ENCODE measurements at places on chromosomes 5 and 9.

DNA sequence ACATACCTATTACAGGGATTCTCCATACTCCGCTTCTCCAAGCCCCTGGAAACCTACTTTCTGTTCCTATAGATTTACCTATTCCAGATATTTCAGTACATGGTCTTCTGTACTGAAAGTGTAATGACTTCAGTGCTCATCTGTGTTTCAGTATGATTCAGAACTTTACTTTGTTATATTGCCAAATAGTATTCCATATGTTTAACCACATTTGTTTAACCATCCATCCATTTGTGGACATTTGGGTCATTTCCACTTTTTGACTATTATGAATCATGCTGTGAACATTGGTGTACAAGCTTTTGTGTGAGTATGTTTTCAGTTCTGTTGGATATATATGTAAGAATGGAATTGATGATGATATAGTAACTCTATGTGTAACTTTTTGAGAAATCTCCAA is 188.9 kb downstream of the PDZD2 start:
- no peak for DNase-seq

DNA sequence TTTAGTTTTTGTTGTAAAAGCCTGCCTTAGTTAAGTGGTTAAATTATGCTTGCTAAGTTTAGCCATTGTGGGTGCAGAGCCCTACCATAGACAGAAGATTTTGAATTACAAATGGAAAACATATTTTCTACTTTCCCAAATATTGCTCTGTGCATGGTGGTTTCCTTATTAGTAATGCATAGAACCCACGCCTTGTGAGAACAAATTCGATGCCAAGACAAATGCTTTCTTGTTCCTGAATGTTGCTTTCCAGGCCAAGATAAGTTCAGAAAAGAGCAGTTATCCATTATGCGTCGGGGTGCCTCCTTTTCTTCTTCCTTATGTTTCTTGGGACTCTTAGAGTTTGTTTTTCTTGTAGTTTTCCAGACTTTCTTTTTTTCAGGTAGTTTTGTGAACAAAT is 31.0 kb upstream of the GARNL3 start:
- DNase-seq = no peak

- DNase-seq = no peak
These were observed 35.2 kb upstream of the PLEKHG4B start for GRCh38 chr5:56561-57290.

DNA sequence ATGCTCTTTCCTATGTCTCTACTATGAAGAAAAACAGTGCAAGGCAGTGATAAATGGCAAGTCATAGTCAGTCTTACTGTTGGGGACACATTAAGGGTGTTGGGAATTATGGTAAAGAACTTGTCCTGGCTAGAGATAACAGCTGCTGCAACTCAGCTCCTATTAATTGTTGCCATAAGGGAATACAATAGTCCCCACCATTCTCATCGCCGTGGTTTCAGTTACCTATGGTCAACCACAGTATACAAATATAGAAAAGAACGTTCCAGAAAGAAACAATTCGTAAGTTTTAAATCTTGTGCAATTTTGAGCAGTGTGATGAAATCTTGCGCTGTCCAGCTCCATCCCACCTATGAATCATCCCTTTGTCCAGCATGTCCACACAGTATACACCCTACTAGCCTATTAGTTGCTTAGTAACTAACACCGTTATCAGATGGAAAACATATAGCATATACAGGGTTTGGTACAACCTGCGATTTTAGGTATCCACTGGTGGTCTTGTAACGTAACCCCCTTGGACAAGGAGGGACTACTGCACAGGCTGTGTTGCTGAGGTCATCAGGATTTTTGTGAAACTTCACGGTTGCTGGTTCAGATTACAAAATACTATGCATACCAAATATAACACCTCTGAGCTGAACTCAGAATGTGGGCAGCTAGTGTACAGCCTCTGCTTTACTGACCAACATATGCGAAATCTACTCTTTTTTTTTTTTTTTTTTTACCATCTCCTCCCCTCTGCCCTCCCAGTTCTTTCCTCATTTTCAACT is 53.5 kb downstream of the ZFR start:
- DNase-seq = no peak

- peak; percentile 45 for DNase-seq
These were observed 32.7 kb downstream of the PRUNE2 start for GRCh38 chr9:76873056-76873792.

DNA sequence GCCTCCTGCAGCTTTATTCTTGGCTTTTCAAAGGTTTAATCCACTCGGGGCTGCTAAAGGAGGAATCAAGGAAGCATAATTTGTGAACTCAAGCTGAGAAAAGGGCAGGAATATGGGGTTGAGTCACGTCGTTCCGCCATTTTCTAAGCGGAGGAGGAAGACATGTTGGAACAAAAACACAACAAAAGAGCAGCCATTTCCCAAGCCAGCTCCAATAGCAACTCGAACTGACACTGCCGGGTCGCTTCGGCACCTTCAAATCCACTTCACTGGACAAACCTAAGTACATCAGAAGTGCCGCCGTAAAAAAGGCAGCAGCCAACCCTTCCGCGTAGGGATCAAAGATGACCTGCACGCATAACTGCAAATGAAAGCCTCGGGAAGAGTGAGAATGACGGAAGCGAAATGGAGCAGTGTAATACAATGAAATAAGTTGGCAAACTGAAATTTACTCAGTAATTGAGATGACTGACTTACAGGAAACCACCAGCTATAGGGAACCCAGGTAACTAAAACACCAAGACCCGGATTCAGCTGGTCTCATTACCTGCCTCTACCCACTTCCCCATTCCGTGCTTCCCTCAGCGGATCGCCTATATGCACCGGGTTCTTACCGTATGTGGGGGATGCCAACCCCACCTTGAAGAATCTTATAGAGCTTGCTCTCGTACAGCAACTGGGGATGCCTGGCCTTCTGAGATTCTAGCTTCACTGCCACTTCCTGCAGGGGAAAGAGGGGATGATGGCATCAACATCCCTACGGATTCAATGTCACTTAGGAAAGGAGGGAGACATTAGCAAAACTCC is 1.6 kb downstream of the CSNK1A1 start:
- no peak for DNase-seq

DNA sequence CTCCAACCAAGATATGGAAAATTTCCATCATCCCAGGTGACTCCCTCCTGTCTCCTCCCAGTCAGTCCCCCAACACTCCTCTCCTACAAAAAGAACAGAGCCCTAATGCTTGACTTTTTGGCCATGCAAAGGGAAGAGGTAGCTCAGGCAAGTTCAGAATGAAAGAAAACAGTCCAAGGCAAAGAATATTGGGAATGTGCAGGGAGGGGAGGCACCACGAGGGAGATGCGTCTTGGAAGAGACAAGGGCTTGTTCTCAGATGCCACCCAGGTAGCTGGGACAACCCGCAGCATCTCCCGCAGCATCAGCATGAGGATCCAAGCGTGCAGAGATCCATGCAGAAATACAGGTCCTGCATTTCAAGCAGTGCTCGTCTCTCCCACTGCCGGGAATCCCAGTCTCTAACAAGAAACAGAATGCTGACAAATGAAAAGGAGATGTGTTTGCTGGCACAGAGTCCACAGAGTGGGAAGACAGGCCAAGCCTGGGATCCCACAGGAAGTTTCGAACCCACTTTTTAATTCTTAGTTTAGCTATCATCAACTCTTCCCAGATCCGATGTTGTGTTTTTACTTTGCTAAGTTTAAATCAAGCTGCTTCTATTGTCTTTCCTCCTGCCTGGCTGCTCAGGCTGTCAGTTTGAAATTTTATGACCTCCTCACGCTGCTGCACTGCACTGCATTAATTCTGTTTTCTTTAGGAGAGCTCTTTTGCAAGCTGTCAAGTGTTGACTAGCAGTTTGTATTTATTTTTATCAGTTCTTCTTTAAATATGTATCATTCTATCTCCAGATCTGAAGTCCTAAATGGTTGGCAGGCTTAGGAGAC is 86.8 kb upstream of the OSMR start:
- no peak for DNase-seq

DNA sequence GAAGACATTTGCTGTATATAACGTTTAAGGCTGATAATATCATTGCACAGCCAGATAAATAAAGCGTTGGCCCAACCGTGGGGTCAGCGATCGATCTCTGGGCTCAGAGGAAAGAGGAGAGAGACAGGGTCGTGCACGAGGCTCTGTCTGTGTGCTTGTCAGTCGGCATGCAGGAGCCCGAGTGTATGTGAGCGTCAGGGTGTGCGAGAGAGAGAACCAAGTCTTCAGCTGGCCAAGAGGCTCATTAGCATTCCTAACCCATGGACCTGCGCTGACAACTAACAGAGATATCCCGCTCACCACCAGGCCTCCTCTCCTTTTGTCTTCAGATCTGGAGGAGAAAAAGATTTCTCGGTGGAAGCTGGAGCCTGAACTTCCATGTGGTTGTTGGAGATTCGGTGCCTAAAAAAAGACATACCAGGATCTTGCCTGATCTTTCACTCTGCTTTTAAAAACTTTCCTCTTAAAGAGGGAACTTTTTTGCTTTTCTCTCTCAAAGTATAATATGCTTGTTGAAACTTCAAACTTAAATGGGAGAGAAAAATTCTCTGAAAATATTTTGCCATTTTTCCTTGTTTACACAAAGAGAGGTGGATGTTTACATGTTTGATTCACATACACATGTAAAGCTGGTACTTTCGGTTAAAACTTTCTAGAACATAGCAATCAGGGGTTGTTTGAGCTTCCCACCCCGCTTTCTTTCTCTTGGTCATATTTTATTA is 16.5 kb downstream of the NR2F1 start:
- no peak for DNase-seq

DNA sequence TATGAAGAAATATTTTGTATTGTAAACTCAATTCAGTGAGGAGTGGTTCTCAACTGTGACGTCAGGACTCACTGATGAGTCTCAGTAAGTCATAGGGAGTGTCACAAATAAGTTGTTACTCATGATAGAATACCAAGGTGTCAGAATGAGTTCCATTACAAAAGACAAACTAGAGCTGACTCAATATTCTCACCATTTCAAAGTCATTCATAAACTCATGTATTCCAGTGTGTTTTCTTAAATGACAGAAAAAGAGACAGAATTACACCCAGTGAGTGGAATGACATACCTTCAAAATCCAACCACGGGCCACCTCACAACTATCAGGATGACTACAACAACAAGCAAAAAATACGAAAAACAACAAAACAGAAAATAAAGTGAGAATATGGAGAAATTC is 321.5 kb downstream of the ENC1 start:
- DNase-seq = no peak

DNA sequence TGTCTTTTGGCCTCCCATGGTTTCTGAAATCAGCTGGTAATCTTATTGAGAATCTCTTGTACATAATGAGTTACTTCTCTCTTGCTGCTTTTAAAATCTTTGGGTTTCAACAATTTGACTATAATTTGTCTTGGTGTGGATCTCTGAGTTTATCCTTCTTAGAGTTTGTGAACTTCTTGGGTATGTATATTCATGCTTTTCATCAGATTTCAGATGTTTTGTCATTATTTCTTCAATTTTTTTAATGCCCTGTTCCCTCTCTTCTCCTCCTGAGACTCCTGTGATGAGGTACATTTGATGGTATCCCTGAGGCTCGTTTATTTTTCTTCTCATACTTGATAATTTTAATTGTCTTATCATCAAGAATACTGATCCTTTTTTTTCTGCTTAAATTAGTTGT is 2.2 kb upstream of the CCL21 start:
- DNase-seq = no peak

DNA sequence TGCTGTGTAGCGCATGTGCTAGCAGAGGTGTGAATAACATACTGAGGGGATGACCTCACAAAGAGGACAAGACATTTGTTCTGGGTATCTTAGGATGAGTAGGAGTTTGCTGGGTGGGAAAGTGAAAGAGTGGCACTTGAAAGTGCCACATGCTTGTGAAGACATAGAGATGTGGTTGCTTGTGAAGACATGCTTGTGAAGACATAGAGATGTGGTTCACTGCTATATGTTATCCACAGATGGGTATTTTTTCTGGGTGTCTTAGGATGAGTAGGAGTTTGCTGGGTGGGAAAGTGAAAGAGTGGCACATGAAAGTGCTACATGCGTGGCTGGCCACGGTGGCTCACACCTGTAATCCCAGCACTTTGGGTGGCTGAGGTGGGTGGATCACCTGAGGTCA is 63.6 kb downstream of the MAST4 start:
- no peak for DNase-seq

GRCh38 chr9:31290731-31291130 is 1093.7 kb upstream of the ACO1 start:
- no peak for DNase-seq

DNA sequence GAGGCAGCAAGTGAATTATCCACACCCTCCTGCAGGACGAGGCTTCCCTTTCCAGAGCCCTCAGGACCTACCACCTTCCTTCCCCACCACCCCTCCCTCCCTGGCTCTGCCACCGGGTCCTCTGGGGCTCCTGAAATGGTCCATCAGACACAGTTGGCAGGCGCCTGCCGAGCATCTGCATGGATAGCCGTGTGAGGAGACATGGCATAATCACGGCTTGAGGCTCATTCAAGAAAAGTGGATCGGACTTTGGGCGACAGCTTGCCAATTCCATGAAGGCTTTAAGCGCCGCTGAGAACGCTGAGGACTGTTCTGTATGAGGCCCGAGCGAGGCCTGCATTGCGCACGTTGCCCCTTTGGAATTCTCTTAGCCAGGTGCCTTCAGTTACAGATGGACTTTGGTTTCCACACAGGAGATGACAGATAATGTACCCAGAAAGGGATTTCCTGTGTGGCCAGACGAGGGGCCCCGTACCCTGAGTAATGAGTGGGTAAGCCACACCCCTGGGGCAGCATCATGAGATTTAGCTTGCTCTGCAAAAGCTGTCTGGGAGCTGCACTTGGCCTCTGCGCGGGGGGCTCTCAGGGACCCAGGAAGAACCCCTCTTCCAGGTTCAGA is 179.8 kb downstream of the OLFM1 start:
- DNase-seq = no peak

DNA sequence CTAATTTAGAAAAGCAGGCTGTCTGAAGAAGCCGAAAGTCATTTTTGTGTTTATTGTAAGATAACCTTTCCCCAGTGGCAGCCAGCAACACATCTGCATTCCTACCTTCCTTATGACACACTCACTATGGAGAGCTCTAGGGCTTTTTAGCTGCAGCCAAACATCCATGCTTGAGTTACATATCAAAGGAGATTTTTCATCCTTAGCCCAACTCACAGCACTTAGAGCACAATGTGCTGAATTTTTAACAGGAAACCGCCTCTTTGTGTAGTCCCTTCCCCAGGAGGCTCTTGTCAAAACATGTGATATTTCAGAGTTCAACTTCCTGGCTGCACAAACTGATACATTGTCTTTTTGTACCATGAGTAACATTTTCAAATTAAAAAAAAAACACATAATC is 379.2 kb downstream of the CTNND2 start:
- DNase-seq = no peak

DNA sequence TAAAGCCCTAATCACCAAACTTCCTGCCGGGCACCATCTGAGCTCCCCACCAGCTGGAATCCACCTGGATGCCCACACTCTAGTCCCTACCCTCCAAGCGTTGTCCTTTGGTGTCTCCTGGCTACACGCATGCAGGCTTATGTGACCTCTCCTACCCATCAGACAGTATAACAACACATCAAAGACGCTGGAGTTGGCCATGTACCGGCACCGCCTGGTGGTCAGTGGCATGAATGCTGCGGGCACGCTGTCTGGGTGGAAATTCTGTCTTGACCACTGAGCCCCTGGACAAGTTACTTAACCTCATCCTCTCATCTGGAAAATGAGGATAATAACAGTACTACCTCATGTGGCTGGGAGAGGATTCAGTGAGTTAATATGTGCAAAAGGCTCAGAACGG is 23.4 kb upstream of the CORO2A start:
- DNase-seq = no peak

- DNase-seq = no peak
These were observed 126.9 kb upstream of the ATP10B start for GRCh38 chr5:160978944-160979343.

- no peak for DNase-seq
These were observed 29.9 kb downstream of the BTNL9 start for GRCh38 chr5:181069767-181070491.
